ENCODE measurements at places on chromosomes 3 and 15. TPM values are rescaled to one million over a fixed set of nuclear protein-coding genes. Genes with fewer than 3 reads are reported as not detected.
A peak's percentile ranks its signal among the peaks of the same experiment; 100 is the strongest.

The PIGZ gene
- total RNA-seq, result 5.4 TPM

The SH2D7 gene
- not detected for total RNA-seq

The EPHB1 gene
- 3.2 TPM for total RNA-seq

The FAM174B gene
- total RNA-seq, result 6.2 TPM

The IL1RAP gene
- 3.4 TPM for total RNA-seq

The ZBBX gene
- not detected for total RNA-seq

The BNC1 gene
- 15.6 TPM for total RNA-seq

The PLIN1 gene
- 22.6 TPM for total RNA-seq

The ANP32A gene
- total RNA-seq, result 69.2 TPM

The FOXB1 gene
- total RNA-seq, result not detected

The OCA2 gene
- total RNA-seq, result not detected

The GASK1A gene
- total RNA-seq, result 2.1 TPM

The PLSCR1 gene
- total RNA-seq, result 42.7 TPM

The ATP13A4 gene
- not detected for total RNA-seq

- no peak for DNase-seq
These were observed 279.6 kb downstream of the KLF13 start for GRCh38 chr15:31606194-31606669.

GRCh38 chr15:48411971-48412591, 80.9 kb downstream of the DUT start:
- no peak for DNase-seq

DNA sequence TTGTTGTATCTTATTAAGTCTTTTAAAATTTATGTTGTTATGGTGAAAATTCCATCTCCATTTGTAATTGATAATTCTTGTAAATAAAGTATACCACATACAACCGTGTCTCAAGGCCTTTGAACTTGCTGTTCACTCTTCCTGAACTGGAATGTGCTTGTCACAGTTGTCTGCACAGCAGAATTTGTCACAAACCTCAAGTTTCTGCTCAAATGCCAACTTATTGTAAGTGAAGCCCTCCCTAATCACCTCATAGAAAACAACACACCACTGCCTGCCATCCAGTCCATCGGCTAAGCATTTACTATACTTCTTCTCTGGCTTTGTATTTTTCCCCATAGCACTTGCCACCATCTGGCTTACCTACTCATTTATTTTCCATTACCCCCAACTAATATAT, 192.3 kb downstream of the THRB start:
- DNase-seq, result no peak

GRCh38 chr3:187763850-187764648, 18.8 kb upstream of the BCL6 start:
- no peak for DNase-seq

GRCh38 chr3:19272296-19272695, 124.0 kb downstream of the KCNH8 start:
- no peak for DNase-seq

DNA sequence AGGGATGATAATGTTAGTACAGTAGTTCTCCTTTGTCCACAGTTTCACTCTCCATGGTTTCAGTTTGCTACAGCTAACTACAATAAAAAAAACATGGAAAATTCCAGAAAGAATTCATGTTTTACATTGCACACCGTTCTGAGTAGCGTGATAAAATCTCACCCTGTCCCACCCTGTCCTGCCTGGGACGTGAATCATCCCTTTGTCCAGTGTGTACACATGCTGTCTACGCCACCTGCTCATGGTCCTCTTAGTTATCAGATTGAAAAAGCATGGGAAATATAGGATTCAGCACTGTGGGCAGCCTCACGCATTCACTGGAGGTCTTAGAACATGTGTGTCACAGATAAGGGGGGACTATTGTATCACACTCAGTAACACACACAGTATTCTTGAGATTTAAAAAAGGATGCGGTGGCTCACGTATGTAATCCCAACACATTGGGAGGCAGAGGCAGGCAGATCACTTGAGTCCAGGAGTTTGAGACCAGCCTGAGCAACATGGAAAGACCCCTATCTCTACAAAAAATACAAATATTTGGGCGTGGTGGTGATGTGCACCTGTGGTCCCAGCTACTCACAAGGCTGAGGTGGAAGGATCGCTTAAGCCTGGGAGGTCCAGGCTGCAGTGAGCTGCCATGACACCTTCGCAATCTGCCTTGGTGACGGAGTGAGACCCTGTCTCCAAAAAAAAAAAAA, 8.7 kb upstream of the FLNB start:
- DNase-seq, result no peak

DNA sequence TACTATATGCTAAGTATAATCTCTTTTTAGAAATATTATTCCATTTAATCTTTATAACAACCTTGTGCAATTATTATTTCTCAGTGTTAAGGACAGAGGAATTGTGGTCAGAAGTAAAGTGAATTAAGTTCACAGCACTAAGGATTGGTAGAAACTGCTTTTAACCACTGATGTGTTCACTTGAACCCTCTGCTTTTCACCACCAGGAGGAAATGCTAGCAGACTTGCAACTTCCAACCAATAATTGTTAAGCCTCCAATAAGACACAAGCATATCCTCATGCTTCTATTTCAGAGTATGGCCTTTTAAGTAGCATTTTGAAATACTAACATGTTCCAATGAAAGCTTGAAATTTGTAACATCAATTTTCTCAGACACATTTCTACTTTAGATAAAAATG, 527.4 kb downstream of the SI start:
- DNase-seq, result no peak

- DNase-seq, result peak; percentile 97
These were observed 36.5 kb upstream of the RAB11A start for GRCh38 chr15:65832549-65833364.

- DNase-seq, result no peak
These were observed 34.1 kb downstream of the ATP8B4 start for GRCh38 chr15:50084932-50085331.

DNA sequence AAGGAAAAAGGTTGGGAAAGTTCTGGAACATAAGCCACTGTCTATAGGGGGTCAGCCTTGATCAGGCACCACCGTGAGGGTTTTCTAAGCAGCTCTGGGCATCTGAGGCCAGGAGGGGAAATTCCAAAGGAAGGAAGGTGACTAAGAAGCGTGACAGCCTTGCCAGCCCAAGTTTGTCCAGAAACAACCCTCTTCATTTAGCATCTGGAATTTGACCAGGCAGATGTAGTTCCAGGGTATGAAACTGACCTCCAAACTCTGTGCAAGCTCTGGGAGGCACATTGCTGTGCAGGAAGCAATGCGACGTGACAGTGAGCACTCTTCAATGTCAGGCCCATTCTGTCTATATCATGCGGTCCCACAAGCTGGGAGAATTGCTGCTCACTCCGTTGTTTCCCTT, 85.4 kb upstream of the TPM1 start:
- DNase-seq, result no peak

DNA sequence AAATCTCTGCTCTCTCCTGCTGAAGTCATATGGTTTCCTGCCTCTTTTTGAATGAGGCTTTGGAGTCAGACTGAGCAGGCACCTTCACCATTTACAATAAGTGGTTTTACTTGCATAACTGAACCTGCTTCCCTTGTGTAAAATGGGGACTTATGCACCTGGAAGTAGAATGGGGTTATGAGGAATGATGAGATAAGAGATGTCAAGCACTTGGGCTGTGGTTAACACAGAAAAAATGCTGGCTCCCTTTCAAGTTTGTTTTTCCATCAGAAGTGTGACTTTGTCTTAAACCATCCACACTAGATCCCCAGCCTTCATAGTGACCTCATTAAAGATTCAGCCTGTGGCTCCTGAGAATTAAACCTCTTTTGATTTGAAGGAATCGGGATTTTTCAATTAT, 5.2 kb downstream of the EXOSC7 start:
- no peak for DNase-seq

DNA sequence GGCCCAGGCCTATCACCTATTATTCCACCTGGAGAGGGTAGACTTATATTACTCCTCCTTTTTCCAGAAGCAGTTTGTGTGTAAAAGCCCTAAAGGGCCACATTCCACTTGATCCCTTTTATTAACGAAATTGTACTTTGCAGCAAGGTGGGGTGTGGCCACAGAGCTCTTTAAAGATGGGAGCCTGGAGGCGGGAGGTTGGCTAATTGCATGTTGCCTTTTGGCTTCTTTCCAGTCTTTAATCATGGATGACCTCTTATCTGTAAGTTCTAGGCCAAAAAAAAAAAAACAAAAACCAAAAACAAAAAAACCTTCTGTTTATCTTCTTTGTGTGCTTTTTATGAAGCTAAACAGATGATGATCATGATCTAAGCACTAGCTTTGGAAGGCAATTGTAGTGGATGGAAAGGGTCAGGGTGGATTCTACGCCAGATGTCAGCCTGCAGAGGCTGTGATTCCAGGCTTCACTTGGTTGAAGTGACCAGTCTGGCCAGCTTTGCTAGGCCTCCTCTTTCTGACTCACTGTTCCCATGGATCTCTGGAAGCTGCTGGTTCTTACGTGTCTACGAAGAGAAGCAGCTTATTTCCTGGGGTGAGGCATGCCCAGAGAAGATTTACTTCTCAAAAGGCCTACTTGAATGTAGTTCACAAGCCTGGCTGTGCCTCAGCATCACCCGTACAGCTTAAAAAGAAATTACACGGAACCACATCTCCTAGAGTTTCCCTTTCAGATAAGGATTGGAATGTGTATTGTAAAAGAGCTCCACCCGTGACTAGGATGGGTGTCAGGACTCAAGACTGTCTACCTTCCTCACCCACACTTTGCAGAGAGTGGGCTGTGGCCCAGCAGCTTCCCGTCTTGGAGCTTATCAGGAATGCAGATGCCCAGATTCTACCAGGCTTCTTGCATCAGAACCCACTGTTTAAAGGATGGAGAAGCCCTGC, 330.9 kb upstream of the C2CD4B start:
- peak; percentile 83 for DNase-seq

DNA sequence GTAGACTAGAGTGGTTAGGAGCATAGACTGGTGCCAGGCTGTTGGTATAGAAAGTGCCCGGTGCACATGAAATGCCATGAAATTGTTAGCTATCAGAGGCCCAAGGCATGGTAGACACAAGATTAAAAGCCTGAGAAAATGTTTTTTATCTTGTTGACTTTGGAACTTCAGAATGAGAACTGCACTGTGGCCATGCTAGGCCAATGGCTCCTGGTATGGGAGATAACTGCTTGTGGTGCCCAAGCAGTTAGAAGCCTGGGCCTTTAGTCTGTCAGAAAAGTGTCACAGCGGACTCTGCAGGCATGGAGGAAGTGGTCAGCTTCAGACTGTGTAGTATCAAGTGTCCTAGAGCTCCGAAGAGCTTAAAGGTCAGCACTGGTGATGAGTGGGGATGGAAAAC, 11.9 kb downstream of the FYCO1 start:
- no peak for DNase-seq

- no peak for DNase-seq
These were observed 65.6 kb upstream of the MBNL1 start for GRCh38 chr3:152202976-152203626.

- no peak for DNase-seq
These were observed 45.5 kb downstream of the NEK11 start for GRCh38 chr3:131072099-131072559.

DNA sequence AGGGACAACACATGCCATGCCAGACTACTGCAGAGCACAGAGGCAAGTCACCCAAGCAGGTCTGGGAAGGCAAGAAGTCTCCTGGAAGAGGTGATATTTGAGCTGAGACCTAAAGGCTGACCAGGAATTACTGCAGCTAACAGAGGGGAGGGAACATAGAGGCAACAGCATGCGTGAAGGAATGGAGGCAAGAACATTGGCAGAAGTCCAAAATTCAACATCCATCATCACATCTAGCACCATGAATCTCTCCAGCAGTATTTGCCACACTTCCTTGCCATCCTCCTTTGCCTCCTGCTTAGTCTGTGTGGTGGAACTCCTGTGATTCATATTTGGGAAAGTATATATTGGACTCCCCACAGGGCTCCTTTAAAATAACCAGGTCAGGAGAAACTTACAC, 870 bp upstream of the TSEN2 start:
- DNase-seq, result no peak

- no peak for DNase-seq
These were observed 7.8 kb upstream of the DAG1 start for GRCh38 chr3:49462222-49462621.

DNA sequence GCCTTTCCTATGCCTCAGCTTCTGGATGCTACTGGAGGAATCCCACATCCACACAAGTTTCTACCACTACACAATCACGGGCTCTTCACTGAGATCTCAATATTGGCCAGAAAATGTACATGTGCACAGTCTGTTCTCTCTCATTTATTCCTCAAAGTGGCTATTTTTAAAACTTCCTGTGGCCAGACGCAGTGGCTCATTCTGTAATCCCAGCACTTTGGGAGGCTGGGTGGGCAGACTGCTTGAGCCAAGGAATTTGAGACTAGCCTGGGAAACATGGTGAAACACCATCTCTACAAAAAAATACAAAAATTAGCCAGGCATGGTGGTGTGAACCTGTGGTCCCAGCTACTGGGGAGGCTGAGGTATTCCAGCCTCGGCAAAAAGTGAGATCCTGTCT, 91.4 kb upstream of the PRTG start:
- DNase-seq, result no peak

GRCh38 chr15:48313216-48313615, 18.0 kb upstream of the DUT start:
- no peak for DNase-seq
